Left colon (tissue), 2 donors: ENCODE measurements at places on chromosomes 1 and 21. TPM values are rescaled to one million over a fixed set of nuclear protein-coding genes. Genes with fewer than 3 reads are reported as not detected.

Gene FCRL5
- total RNA-seq, result 4.5 TPM

Gene PRKCZ
- 67.8 TPM for total RNA-seq

Gene ZNF362
- 14.7 TPM for total RNA-seq

Gene KRTAP21-2
- total RNA-seq, result not detected

Gene CLCA4
- 1,664 TPM for total RNA-seq

Gene SESN2
- 34.7 TPM for total RNA-seq

Gene CFHR2
- total RNA-seq, result not detected

Gene SERINC2
- 274 TPM for total RNA-seq

Gene EVA1B
- total RNA-seq, result 2.9 TPM

Gene SPRR3
- total RNA-seq, result not detected

Gene CXADR
- total RNA-seq, result 79.2 TPM

Gene SHISAL2A
- 0.34 TPM for total RNA-seq

Gene PGBD2
- total RNA-seq, result 7.5 TPM

Gene TBX19
- total RNA-seq, result 1.7 TPM

Gene GCSAML
- total RNA-seq, result 0.18 TPM

Gene OR2L5
- not detected for total RNA-seq

Gene SPRR2A
- not detected for total RNA-seq

Gene ARHGAP29
- total RNA-seq, result 6.3 TPM

Gene HES2
- total RNA-seq, result 29.4 TPM

Gene CFHR3
- not detected for total RNA-seq

Gene PLD5
- total RNA-seq, result not detected

Gene TRIM67
- not detected for total RNA-seq

Gene STUM
- 1.4 TPM for total RNA-seq

Gene PTPN22
- 5.6 TPM for total RNA-seq

Gene COL11A1
- 0.34 TPM for total RNA-seq
